IPS DF 6.9 (cell line): ENCODE measurements at places on chromosomes 5 and 9.
A peak's percentile ranks its signal among the peaks of the same experiment; 100 is the strongest.

- DNase-seq = no peak
Observed at GRCh38 chr5:77957-78804, 13.8 kb upstream of the PLEKHG4B start.

DNA sequence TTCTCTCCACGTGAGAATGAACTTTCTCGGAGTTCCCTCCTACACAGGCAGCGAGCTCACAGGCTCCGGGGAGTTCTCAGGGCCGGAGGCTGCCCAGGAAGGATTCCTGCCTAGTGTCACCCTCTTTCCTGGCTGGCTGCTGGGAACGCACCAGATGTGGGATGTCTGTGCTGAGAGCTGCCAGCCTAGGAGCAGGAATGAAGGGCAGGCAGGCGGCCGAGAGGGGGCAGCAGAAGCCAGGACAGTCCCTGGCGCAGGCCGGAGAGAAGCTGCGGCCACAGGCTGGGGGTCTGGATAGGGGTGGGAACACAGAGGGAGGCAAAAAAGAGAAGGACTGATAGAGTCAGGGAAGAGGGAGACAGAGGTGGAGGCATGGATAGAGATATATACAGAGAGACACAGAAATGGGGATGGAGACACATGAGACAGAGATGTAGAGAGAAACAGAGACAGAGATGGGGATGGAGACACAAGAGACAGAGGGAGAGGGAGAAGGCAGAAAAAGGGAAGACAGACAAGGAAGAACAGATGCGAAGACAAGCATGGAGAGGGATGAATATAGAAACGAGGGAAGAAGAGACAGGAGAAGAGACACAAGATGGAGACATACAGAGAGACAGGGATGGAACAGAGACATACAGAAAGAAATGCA, 25.3 kb upstream of the ENHO start:
- DNase-seq = peak; percentile 35

GRCh38 chr5:96624596-96624995, 37.6 kb upstream of the CAST start:
- DNase-seq = no peak

- no peak for DNase-seq
Observed at GRCh38 chr5:102511666-102512065, 12.9 kb upstream of the SLCO6A1 start.

DNA sequence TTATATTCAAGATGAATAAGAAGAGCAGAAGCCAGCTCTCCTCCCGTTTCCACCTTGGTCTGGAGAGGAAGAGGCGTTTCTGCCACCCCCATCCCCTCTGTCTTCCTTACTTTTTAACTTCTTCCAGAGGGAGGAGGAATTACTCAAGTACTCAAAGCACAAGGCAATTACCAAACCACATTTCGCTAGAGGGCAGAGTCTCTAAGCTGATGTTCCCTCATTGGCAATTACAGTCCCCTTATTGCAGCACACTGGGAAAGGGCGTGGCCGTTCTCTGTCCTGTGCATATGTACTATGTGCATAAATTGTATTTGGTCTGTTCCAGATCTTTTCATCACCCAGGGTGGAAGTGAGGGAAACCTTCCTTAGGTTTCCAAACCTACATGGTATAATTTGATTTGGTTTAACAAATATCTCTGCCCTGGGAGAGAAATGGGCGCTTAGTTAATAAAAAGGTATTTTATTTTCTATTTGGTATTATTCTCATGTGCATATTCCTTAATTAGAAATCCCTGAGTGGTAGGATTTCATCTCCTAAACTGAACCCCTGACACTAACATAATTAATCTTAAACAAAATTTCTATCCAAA, 29.8 kb upstream of the ALDOB start:
- DNase-seq = no peak

GRCh38 chr5:114174837-114175236, 187.0 kb upstream of the KCNN2 start:
- no peak for DNase-seq

- DNase-seq = no peak
Observed at GRCh38 chr9:69391946-69392345, 66.9 kb downstream of the ENTREP1 start.

GRCh38 chr9:123922431-123922830, 7.5 kb downstream of the DENND1A start:
- no peak for DNase-seq

GRCh38 chr5:82418608-82418950, 140.4 kb upstream of the RPS23 start:
- no peak for DNase-seq

GRCh38 chr9:72006501-72006900, 53.9 kb downstream of the C9orf57 start:
- DNase-seq = no peak

DNA sequence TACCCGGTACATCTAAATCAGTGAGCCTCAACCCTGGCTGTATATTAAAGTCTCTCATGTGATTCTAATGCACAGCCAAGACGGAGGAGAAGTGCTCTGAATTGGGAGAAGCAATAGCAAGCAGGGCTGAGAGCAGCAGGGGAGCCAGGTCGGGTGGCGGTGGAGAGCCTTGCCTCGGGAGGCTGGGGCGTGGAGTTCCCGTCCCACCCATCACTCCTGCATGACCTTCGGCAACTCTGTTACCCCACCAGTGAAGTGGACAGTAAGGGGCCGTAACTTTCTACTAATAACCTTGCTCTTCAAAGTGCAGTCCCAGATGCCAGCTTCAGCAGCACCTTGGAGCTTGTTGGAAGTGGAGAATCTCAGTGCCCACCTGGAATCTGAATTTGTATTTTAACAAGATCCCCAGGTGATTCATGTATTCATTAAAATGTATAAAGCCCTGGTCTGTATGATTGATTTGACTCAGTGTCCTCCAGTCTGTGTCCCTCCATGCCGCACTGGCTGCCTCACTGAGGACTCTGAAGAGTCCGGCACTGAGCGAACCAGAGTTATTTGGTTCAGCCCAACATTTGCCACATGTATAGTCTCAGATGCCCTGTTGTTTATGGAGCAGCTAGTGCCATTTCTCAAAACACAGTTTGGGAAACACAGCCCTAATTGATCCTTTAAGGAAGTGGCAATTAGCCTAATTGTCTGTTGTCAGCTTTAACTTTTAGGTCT, 6.5 kb downstream of the ERGIC1 start:
- DNase-seq = no peak

GRCh38 chr9:27626244-27627187, 53.2 kb upstream of the C9orf72 start:
- no peak for DNase-seq

DNA sequence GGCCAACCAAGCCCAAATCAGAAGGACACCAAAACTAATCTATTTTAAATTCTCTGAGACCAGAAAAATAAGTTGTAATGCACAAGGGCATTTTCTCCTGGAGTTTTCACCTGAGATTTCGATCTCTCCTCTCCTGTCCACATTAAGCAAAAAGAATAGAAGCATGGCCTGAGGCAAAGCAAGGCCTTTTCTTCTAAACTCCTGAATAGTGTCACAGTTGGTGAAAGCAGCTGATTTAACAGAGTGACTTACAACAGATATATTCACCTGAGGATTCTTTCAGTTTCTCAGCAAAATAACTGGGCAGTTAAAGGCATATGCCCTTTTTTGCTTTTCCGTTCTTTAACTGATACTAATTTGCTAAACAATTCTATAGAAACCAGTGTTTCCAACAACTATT, 547.7 kb downstream of the EFNA5 start:
- DNase-seq = no peak

GRCh38 chr5:139232147-139232724, 34.1 kb upstream of the SIL1 start:
- no peak for DNase-seq

GRCh38 chr5:143826951-143827444, 15.0 kb downstream of the HMHB1 start:
- no peak for DNase-seq
